ENCODE measurements at places on chromosomes 7 and 10.

DNA sequence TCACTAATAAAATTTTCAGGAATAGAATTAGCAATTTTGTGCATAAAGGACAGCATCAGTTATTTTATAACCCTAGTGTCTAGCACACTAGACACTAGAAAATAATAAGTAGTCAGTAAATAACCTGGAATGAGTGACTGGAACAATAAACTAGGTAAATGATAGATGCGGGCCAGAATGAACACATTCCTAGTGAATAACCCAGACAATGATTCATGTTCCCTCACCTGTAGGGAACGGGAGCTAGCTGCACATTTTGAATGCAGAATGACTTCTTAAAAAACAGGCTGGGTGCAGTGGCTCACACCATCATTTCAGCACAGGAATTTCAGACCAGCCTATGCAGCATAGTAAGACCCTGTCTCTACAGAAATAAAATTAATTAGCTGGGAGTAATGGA, 3.2 kb upstream of the ATOH7 start:
- no peak overlapping the region for H3K4me3 ChIP-seq
- DNase-seq, result no peak
- peaks cover 34% of the 10 kb centered on the region for H3K27me3 ChIP-seq

GRCh38 chr10:131844529-131845084, 56.2 kb upstream of the PPP2R2D start:
- H3K27me3 ChIP-seq, result peaks cover 6% of the 10 kb centered on the region
- no peak for DNase-seq
- H3K4me3 ChIP-seq, result no peak overlapping the region
- H3K4me1 ChIP-seq, result no peaks in the 10 kb centered on the region

DNA sequence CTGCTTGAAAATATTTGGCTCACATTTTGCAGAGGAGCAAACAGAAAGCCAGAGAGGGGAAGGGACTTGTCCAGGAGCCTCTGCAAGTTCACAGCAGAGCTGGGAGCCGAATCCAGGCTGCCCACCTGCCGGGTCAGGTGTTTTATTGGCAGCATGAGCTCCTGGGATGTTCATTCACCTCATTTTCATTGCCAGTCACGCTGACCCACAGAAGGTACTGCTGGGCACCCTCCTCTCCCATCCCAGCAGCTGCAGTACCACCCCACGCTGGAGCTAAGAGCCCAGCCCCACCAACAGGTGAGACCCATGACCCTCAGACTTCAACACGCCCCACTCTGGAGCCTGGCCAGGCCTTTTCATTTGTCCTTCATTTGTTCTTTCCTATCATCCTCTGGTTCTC, 102.7 kb downstream of the GRID1 start:
- no peaks in the 10 kb centered on the region for H3K4me1 ChIP-seq
- DNase-seq, result peak; percentile 21
- H3K27me3 ChIP-seq, result peaks cover 76% of the 10 kb centered on the region
- H3K4me3 ChIP-seq, result no peak overlapping the region
- no peaks in the 10 kb centered on the region for H3K36me3 ChIP-seq

DNA sequence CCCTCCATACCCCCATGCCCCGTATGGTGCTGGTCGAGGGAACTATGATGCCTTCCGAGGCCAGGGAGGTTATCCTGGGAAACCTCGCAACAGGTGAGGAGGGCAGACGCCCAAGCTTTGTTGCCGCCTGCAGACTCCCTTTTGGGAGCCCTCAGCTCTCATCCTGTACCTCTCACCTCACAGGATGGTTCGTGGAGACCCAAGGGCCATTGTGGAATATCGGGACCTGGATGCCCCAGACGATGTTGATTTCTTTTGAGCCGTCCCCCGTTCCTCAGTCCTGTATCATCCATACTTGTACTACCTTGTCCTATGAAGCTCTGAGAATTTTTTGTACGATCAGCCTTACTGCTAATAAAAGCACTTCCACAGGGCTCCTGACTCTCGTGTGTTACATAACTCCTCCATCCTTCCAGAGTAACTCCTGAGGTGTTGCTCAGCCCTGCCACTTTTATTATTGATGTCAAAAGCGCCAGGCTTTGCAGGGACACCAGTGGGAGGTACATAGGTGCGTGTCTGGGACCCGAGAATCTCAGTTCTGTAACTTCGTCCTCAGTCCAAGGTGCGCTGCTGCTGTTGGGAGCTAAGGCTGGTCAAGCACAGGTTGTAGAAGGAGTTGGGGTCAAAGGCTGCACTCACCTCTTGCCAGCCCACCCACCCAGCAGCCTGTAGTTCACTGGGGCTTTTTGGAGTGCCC, 1.1 kb downstream of the UFSP1 start:
- H3K27ac ChIP-seq, result peak overlapping the region; percentile 53
- peaks cover 36% of the 10 kb centered on the region for H3K4me1 ChIP-seq
- no peaks in the 10 kb centered on the region for H3K27me3 ChIP-seq
- peak overlapping the region; percentile 77 for H3K4me3 ChIP-seq

- no peaks in the 10 kb centered on the region for H3K36me3 ChIP-seq
- no peak overlapping the region for H3K27ac ChIP-seq
- peaks cover 23% of the 10 kb centered on the region for H3K27me3 ChIP-seq
- no peak overlapping the region for H3K4me3 ChIP-seq
- no peak for DNase-seq
- H3K4me1 ChIP-seq, result no peaks in the 10 kb centered on the region
Measured at GRCh38 chr10:104144931-104145330, 23.0 kb downstream of the SFR1 start.

GRCh38 chr10:112953174-112954159, 3.4 kb downstream of the TCF7L2 start:
- no peaks in the 10 kb centered on the region for H3K36me3 ChIP-seq
- no peak for DNase-seq
- H3K27me3 ChIP-seq, result no peaks in the 10 kb centered on the region

DNA sequence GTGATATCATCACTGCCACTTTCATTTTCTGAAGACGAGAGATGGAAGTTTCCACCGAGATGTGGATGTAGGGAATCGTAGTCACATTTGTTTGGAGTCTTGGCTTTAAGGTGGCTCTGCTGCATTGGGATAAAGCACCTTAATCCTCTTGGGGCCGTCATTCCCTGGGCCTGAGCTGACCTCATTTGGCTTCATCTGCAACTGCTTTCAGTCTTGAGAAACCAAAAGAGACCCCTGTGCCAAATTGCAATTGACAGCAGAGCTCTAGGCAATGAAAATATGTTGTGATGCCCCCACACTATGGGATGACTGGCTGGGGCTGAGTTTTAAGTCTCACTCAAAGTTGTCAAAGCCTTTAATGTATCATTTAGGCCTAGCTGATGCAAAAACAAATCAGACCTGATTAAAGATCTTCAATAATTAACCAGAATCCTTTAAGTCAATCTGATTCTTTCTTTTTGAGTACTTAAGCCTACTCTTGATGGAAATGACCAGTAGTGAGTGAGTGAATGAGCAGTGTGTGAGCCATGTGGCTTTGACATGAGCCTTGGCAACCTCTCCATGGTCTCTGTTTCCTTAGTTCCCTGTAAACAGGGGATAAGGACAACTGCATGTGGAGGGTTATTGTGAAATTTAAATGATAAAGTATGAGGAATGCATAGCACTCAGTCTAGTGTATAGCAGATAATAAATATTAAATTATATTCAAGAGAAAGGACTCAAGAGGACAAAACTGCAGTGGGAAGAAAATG, 155.0 kb downstream of the BMPER start:
- no peak for DNase-seq
- H3K4me1 ChIP-seq, result peaks cover 7% of the 10 kb centered on the region
- peaks cover 6% of the 10 kb centered on the region for H3K27me3 ChIP-seq
- no peaks in the 10 kb centered on the region for H3K36me3 ChIP-seq
- no peak overlapping the region for H3K4me3 ChIP-seq

GRCh38 chr7:36284456-36285090, 105.1 kb upstream of the ANLN start:
- no peak overlapping the region for H3K4me3 ChIP-seq
- peaks cover 16% of the 10 kb centered on the region for H3K36me3 ChIP-seq
- no peak overlapping the region for H3K27ac ChIP-seq
- H3K4me1 ChIP-seq, result peaks cover 24% of the 10 kb centered on the region

DNA sequence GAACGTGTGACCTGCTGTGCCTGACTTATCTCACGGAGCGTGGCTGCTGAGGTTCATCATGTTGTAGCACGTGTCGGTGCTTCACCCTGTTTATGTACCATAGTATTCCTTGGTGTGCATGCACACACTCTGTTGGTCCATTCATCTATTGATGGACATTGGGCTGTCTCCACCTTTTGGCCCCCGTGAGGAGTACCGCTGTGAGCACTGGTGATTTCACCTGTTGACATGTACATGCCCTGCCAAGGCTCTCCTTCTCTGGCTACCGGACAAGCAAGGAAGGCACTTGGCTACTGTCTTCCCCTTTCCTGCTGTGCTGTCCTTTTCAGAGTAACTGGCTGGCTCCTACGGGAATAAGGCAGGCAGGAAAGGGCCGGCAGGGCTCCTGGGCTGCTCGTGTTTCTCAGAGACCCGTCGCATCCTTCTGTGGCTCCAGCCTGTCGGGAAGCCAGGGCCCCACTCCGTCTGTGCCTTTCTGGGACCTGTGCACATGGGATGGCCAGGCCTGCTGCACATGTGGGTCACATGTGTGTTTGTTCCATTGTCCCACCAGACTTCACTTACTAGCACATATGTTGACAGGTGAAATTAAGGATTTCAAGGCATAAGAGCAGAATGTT, 17.8 kb upstream of the TBRG4 start:
- no peak for DNase-seq
- peaks cover 4% of the 10 kb centered on the region for H3K27me3 ChIP-seq
- H3K4me3 ChIP-seq, result no peak overlapping the region

GRCh38 chr10:69684981-69685353, 54.9 kb downstream of the FAM241B start:
- H3K4me3 ChIP-seq, result no peak overlapping the region
- DNase-seq, result no peak
- H3K27me3 ChIP-seq, result peaks cover 2% of the 10 kb centered on the region
- H3K4me1 ChIP-seq, result peaks cover 44% of the 10 kb centered on the region
- no peaks in the 10 kb centered on the region for H3K36me3 ChIP-seq

DNA sequence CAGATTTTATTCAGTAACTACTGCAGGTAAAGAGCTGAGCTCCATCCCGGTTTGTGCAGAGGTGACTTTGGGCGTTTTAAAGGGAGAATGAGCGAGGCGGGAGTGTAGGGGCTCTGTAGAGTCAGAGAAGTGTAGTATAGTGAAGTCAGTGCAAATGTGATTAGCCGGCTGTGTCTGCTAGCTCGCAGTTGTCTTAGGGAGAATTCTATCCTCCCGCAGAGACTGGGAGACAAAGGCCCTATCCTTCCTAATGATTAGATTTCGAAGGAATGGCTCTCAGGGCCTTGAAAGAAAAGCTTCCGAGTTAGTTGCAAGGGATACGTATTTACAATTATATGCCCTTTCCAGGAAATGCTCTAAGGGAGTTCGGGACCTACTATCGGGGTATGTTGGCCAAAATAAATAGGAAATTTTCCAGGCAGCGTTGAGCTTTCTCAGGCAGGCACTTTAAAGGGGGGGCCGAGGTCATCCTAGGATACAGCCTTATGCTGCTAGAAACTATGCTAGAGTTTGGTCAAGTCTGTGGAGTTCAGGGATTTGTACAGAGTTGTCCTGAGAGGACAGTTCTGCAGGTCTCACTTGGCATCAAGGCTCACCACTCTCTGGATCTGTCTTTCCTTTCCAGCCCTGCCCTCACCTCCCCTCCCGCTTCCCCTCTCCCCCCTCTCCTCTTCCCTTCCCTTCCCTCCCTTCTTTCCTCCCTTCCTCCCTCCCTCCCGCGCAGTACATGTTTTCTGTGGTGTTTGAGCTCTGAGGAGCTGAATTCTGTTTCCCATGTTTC, 825 bp downstream of the MRPL32 start:
- H3K27me3 ChIP-seq, result no peaks in the 10 kb centered on the region
- H3K27ac ChIP-seq, result peak overlapping the region; percentile 99
- DNase-seq, result no peak
- H3K36me3 ChIP-seq, result peaks cover 10% of the 10 kb centered on the region
- peaks cover 39% of the 10 kb centered on the region for H3K4me1 ChIP-seq
- peak overlapping the region; percentile 100 for H3K4me3 ChIP-seq

- H3K4me3 ChIP-seq, result peak overlapping the region; percentile 91
- peaks cover 33% of the 10 kb centered on the region for H3K4me1 ChIP-seq
- no peak for DNase-seq
- H3K36me3 ChIP-seq, result peaks cover 21% of the 10 kb centered on the region
- peak overlapping the region; percentile 92 for H3K27ac ChIP-seq
- no peaks in the 10 kb centered on the region for H3K27me3 ChIP-seq
Measured at GRCh38 chr10:104255311-104255981, 754 bp downstream of the GSTO1 start.

DNA sequence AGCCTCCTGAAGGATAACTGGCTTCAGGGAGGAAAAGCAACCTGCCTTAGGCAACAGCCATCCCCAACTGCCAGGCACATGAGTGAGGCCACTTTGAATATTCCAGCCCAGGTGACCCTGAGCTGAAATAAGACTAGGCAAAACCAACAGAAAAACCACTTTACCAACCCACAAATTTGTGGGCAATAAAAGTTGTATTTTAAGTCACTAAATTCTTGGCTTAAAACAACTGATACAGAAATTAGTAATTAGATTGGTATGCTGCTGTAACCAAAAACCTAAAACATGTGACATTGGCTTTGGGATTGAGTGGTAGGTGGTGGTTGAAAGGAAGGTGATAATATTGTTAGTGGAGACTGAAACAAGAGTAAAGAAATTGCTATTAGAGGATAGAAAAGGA, 39.9 kb downstream of the ABCB4 start:
- no peak overlapping the region for H3K4me3 ChIP-seq
- DNase-seq, result no peak
- no peaks in the 10 kb centered on the region for H3K27me3 ChIP-seq

DNA sequence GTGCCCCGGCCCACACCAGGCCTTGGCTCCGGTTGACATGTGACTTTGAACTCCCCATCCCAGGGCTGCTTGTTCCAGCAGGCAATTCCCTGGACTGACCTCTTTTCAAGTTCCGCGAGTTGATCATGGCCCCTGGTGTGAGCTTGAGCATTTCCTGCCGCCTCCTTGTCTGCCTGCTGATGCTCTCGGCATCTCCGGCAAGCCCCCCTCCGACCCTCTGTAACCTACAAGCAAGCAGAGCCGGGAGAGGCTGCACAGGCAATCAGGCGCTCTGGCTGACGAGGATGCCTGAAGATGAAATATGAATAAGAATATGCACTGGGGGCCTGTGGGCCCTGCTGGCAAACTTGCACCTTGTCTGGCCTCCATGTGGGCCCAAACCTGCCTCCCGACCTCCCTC, 304.9 kb upstream of the MKI67 start:
- H3K27me3 ChIP-seq, result peaks cover 50% of the 10 kb centered on the region
- DNase-seq, result no peak
- no peak overlapping the region for H3K4me3 ChIP-seq
- no peaks in the 10 kb centered on the region for H3K36me3 ChIP-seq
- H3K27ac ChIP-seq, result no peak overlapping the region

GRCh38 chr10:36236341-36236740, 594.2 kb upstream of the FZD8 start:
- H3K27me3 ChIP-seq, result no peaks in the 10 kb centered on the region
- H3K4me1 ChIP-seq, result no peaks in the 10 kb centered on the region

DNA sequence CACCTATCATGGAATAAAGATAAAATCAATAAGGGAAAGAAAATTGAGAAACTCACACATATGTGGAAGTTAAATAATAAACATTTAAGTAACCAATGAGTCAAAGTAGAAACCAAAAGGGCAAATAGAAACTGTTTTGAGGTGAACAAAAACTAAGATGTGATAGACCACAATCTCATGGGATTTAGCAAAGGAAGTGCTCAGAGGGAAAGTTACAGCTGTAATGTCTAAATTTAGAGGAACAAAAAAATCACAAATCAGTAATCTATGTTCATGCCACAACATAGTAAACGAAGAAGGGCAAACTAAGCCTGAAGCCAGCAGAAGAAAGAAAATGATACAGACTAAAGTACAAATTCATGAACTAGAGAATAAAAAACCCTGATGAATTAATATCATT, 16.3 kb downstream of the CYP3A4 start:
- no peaks in the 10 kb centered on the region for H3K27me3 ChIP-seq
- no peak overlapping the region for H3K27ac ChIP-seq
- peaks cover 6% of the 10 kb centered on the region for H3K4me1 ChIP-seq
- H3K4me3 ChIP-seq, result no peak overlapping the region
- DNase-seq, result no peak
